ENCODE measurements at places on chromosomes 7 and 10.

DNA sequence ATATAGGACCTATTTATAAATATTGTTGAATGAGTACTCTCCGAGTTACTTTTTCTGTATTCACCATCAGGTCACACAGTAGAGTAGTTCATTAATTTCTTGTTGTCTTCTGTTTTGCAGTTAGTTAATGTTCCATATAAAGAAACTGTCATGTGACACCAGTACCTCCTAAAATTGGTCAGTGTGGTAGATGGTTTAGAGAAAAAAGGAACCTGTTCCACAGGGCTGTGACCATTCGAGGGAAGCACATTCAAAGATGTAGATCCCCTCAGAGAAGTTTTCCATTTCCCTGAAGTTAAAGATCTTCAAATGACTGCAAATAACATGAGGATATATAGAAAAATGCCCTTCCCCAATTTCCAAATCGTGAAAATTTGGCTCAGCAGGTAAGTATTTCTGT lies 45.7 kb downstream of the PRPF18 start:
- no peak for DNase-seq

DNA sequence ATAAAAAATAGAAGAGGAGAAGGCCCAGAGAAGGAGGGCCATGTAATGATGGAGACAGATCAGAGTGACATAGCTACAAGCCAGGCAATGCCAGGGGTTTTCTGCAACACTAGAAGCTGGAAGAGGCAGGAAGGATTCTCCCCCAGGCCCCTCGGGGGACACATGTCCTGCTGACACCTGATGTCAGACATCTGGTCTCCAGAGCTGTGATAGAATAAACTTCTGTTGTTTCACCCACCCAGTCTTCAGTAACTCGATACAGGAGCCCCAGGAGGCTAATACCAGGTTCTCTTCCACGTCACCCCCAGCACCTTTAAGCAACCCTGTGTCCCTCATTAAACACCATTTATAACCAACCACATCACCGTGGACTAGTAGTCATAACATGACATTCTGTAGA lies 94.9 kb downstream of the TMEM130 start:
- DNase-seq, result no peak

DNA sequence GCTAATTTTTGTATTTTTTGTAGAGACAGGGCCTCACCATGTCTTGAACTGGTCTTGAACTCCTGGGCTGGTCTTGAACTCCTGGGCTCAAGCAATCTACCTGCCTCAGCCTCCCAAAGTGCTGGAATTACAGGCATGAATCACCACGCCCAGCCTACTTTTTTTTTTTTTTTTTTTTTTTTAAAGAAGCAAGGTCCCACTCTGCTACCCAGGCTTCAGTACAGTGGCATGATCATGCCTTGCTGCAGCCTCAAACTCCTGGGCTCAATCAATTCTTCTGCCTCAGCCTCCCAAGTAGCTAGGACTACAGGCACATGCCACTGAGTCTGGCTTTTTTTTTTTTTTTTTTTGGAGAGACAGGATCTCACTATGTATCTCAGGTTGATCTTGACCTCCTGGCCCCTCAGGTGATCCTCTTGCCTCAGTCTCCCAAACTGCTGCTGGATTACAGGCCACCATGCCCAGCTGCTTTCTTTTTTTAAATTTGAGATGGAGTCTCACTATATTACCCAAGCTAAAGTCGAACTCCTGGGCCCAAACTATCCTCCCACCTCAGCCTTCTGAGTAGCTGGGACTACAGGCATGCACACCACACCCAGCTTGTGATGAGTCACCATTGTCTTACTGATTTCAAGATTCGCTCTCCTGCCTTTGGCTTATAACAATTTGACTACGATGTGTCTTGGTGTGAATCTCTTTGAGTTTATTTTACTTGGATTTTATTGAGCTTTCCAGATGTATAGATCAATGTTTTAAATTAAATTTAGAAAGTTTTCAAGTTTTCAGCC lies 9.0 kb downstream of the RPEL1 start:
- no peak for DNase-seq

DNA sequence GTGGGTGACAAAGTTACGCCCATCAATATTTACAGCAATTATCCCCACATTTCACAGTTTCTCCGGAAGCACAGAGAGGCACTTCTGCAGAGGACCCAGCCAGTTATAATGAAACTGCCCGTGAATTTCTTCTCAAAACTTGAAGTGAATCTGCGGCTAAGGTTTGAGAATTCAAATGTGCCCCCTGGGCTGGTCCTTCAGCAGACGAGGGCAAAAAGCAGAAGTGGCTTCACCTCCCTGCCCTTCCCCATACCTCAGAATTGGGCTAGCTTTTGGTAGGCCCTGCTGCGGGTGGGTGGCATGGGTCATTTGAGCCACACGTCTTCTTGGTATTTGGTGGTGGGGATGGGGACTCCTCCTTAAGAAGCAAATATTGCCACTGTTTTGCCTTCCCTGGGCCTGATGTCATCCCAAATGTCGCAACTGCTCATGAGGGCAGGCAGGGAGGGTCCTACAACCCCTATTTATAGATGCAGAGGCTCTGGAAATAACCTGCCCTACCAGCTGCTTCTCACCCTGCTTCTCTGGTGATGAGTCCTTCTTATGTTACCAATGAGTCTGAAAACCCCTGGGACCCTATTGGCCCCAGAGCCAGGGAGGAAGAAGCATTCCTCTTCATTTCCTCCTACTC lies 16.6 kb upstream of the WDFY4 start:
- DNase-seq, result no peak

- DNase-seq, result no peak
Observed at GRCh38 chr10:11578802-11579255, 32.6 kb downstream of the USP6NL start.

GRCh38 chr7:18064242-18064838 lies 36.7 kb upstream of the PRPS1L1 start:
- DNase-seq, result no peak

GRCh38 chr7:101108330-101108857 lies 18.5 kb upstream of the SERPINE1 start:
- DNase-seq, result no peak

- no peak for DNase-seq
Observed at GRCh38 chr7:82223580-82223979, 220.0 kb downstream of the CACNA2D1 start.

Data from SK-N-DZ (cell line).